HT-29 (cell line): ENCODE measurements at places on chromosomes 5 and 9.

- DNase-seq: no peak
Observed at GRCh38 chr5:34045023-34045422, 2.0 kb upstream of the C1QTNF3 start.

- peak; percentile 61 for DNase-seq
Observed at GRCh38 chr9:134399435-134400056, 73.3 kb downstream of the RXRA start.

DNA sequence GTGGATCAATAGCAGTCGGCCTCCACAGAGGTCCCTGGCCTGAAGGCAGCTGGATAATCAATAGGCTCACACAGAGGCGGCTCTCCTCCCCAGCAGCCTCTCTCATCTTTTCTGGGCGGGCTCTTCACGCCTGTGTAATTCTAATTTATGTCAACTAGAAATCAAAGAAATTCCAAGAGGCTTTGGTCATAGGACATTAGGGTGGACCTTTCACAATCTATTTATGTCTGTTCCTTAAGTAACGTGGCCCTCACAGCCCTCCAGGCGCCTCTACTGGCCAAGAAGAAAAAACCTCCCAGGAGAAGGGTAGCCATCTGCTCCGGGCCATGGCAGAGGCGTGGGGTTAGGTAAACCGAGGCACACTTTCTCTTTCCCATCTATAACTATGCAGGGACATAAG, 205.1 kb upstream of the EFNA5 start:
- no peak for DNase-seq

DNA sequence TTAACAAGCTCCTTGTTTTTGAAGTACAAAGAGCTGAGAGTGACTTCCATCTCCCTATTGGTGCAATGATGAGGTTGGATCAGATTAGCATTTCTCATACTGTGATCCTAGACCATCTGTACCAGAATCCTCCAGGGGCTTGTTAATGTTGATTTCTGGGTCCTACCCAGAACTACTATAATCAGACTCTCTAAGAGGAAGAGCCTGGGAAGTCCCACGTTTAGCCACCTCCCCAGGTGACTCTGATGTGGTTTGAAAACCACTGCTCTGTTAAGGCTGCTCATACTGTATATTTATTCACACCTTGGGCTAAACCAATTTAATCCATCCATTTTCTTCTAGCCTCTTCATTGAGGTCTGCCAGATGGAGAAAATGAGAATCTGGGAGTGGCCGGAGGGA, 49.6 kb upstream of the SMIM32 start:
- no peak for DNase-seq
